ENCODE measurements at places on chromosomes 2 and 18.

- DNase-seq: peak; percentile 87
These were observed 1.3 kb downstream of the SP9 start for GRCh38 chr2:174335988-174336500.

DNA sequence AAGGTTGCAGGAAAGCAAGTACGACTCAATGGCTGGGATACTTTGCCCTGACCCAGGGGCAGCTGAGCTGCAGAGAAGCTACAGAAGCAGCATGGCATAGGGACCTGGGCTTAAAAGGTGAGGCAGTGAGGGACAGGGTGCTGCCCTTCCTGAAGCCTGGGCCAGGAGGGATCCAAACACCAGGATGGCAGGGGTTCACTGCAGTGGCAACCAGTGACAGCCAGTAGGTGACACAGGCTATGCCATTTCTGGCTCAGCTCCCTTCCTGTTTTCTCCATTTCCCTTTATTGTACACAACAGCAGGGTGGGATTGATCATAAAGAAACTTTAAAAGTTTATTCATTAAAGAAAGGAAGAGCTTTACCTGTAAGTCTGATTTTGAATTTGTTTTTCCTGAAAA lies 48.8 kb downstream of the CABYR start:
- peak; percentile 21 for DNase-seq

GRCh38 chr18:8260827-8261226 lies 348.4 kb upstream of the RAB12 start:
- peak; percentile 66 for DNase-seq

DNA sequence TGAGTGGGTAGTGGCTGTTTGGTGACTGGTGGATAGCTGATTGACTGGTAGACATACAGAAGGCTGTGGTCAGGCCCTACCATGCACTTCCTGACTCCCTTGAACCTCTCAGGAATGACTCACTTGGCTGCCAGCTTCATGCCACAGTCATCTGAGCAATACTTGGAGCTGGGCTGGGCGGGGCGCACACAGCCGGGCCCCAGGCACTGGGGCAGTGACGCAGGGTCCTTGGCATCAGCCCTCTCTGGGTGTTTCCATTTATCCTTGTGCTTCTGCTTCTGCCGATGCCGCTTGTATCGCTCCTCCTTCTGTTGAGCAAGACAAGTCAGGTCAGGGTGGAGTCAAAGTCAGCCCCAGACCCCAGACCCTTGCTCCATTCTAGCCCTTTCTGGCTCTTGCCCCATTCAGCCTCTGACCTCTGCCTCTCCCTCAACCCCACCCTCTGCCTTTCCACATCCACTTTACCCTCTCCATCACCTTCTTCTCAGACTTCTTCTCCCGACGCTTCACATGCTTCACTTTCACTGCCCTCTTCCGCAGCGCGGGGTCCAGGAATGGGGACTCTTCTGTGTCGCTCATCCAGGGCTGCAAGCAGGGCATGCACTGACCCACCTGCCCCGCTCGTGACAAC lies 3.0 kb upstream of the MBD1 start:
- DNase-seq: no peak

DNA sequence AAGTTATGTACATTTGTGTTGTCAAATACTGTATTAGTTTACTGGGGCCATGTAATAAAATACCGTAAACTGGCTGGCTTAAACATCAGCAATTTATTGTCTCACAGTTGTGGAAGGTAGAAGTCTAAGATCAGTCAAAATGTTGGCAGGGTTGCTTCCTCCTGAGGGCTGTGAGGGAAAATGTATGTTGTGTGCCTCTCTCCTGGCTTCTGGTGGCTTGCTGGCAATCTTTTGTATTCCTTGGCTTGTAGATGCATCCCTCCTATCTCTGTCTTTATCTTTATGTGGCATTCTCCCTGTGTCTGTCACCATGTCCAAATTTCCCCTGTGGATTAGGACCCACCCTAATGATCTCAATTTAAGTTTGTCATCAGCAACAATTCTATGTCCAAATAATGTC lies 37.0 kb upstream of the SLC30A6 start:
- no peak for DNase-seq

- DNase-seq: no peak
These were observed 597 bp downstream of the RNF103 start for GRCh38 chr2:86623043-86623493.

- no peak for DNase-seq
These were observed 48.4 kb upstream of the BCL2L11 start for GRCh38 chr2:111072220-111072871.

DNA sequence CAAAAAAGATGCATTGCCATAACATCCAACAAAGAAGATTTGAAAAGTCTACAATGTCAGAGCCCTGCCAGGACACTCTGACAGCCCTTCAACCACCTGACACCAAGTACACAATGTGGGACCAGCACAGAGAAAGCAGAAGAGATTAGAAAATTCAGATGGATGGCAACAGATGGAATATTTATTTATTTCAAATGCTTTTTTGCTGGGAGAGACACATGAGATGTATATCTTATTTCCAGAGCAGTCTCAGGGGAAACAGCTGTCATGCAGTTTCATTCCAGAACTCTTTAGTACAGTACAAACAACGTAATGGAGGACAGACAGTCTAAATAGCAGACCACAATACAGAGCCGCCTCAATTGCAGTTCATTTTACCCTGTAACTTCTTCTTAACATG lies 110.1 kb downstream of the MAIP1 start:
- DNase-seq: no peak

GRCh38 chr2:105701042-105701441 lies 43.7 kb upstream of the NCK2 start:
- no peak for DNase-seq

DNA sequence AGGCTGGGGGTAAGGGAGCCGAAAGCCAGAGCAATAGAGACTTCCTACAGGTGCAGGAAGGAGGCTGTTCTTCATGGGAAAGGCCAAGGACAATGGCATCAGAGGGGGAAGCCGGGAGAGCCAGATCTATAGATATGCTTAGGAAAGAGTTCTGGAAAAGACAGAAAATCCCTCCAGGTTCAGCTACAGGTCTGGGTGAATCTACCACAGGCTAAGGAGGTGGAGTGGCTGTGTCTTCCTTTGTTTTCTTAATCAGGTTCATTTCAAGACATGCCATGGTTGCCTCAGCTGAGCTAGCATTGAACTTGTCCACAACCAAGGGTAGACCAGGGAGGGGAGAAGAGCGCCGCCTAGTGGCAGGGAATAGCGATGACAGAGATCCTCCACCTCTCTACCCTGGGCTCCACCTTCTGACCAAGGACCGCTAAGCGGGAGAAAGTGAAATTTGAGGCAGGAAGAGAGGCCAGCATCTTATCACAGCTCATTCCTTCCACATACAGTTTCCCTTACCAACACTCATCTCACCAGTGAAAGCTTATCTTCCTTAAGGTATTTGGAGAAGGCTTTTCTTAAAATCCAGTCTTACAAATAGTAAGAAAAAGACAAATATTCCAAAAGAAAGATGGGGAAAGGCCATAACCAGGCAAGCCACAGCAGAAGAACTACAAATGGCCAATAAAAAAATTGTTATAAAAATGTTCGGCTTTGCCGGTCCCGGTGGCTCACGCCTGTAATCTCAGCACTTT lies 74.2 kb downstream of the VIT start:
- no peak for DNase-seq

GRCh38 chr2:153875801-153876466 lies 4.2 kb downstream of the GALNT13 start:
- no peak for DNase-seq

DNA sequence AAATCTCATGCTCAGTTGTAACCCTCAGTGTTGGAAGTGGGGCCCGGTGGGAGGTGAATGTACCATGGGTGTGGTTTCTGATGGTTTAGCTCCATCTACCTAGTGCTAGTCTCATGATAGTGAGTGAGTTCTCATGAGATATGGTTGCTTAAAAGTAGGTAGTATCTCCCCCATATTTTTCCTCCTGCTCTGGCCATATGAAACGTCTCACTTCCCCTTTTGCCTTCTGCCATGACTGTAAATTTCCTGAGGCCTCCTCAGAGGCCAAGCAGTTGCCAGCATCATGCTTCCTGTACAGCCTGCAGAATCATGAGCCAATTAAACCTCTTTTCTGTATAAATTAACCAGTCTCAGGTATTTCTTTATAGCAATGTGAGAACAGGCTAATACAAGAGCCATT lies 62.8 kb upstream of the RNF152 start:
- DNase-seq: no peak

- no peak for DNase-seq
These were observed 202.1 kb upstream of the KYNU start for GRCh38 chr2:142675398-142675797.

GRCh38 chr2:45975752-45976517 lies 321.3 kb upstream of the EPAS1 start:
- DNase-seq: no peak

DNA sequence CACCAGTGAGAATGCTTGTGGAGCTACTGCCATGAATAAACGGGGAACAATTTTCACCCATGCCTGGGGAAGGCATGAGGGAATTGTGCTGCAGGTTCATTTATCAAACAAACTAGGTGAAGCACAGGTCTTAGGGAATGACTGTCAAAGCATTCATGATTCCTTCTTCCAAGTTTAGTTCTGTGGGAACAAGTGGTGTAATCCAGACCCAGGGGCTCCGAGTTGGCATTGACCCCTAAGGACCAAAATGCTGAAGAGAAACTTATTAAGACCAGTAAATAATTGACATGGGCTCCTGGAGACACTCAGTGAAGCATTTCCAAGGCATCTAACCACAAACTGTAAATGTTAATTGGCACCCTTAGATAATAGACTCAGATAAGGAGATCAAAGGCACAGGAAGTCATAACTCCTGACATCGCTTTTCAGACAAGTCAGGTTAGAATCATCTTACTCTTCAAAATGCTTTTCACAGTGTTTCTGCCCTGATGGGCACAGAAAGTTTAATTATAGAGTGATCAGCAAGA lies 96.9 kb downstream of the SPP2 start:
- DNase-seq: no peak

DNA sequence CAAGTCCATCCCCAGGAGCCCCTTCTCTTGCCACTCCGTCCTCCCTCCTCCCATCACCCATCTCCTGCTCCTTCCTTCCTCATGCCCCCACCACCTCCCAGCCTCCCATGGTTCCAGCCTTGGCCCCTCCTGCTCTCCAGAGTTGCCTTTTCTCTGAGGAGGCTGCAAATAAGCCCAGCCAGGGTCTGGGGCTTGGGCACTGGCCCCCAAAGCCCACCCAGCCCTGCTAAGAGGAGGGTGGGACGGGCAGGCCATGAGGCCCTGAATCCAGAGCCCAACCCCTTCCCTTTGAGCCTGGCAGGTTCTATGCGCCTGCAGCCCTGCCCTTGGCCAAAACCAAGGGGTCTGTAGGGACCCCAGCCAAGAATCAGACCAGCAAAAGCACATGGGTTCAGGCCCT lies 71.6 kb downstream of the STPG4 start:
- no peak for DNase-seq

DNA sequence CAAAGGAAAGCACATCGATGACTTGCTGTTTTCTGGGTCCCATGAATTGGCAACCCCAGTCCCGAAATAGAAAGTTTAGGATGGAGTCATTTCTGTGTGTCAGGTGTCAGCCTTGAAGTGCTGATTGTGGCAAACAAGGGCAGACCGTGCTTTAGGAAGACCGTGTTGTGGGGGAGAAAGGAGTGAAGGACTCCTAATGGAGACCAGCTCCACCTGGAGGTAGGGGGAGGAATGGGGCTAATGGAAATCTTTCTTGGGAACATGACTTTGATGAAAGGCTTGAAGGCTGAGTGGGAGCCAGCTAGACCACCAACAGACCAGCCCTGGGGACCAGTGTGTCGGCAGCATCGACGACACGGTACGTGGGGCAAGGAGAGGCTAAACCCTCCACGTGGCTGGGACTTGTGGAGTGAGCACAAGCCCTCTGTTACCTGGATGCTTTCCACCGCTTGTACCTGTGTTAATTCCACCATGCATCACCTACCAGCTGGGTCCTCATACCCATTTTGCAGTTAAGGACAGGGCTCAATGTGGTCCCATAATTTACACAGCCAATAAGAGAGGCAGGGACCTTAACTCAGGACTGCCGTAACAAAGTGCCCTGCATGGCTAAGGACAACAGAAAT lies 104.2 kb downstream of the SH3BP4 start:
- no peak for DNase-seq

DNA sequence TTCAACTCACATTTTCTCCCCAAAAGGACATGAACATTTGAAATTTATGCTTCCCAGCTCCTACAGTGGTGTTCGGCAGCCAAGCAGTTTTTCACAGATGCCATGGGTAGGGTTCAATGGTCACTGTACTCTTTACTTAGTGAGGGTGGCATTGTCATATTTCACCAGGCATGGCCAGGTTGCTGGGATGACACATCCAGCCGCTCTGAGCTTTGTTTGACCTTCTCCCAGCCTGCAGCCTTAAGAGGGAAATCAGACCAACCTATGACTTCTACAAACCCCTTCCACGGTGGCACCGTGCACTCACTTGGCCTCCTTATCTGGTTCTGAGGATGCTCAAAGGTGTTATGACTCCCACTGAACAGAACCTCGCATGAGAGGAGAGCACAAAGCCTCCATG lies 108.4 kb upstream of the SH3BP4 start:
- no peak for DNase-seq

GRCh38 chr2:54024576-54024975 lies 53.8 kb upstream of the PSME4 start:
- no peak for DNase-seq

GRCh38 chr2:219634171-219634940 lies 6.9 kb downstream of the SLC4A3 start:
- no peak for DNase-seq

GRCh38 chr2:17934721-17935120 lies 56.3 kb downstream of the KCNS3 start:
- no peak for DNase-seq

DNA sequence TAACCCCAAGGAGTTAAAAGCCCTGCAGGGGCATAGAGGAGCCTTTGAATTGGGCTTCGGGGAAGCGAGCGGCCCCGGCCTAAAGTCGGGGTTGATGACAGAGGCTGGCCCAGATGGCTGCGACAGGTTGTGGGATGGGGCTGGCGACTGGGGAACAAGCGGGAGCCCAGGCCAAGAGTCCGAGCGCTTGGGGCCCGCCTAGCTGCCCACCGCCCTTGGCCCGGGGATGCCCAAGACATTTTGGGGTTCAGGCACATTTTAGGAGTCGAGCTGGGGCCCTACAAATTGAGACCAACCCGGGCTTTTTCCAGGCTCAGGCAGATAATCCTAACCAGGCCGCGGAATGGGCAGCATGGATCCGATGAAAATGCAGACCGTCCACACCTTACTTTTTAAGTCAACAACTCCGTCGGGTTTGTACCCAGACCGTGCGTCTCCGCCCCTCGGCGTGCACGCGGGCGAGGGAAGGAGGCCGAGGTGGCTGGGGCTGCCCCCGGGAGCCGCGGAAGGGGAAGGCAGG lies 507 bp downstream of the RTKN start:
- no peak for DNase-seq

DNA sequence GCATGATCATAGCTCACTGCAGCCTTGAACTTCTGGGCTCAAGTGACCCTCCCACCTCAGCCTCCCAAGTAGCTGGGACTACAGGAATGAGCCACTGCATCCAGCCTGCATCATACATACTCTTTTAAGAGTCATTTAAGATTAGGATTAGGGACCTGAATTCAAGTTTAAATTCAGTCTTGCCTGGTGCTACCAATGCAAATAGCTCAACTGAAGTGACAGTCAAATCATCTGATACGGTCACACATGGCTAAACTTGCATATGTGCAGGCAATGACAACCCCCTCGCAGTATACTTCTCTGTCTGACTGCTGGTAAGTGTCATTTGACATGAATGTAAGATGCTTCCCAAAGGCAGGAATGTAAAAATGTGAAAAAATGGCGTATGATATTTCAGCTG lies 31.8 kb upstream of the TMEM131 start:
- no peak for DNase-seq

- peak; percentile 31 for DNase-seq
These were observed 207.5 kb downstream of the SPP2 start for GRCh38 chr2:234257859-234258561.

All from retina (tissue), 1 donor.